Activated T-helper 1 cell treated with anti-CD3 and anti-CD28 coated beads, Interleukin-2, amount 50 U/mL, for 16 hours (primary cell): ENCODE measurements at places on chromosomes 11 and 22.

- DNase-seq, result no peak
Measured at GRCh38 chr11:130241713-130242112, 73.0 kb downstream of the ZBTB44 start.

- no peak for DNase-seq
Measured at GRCh38 chr11:64829536-64830251, 14.8 kb downstream of the CDC42BPG start.

DNA sequence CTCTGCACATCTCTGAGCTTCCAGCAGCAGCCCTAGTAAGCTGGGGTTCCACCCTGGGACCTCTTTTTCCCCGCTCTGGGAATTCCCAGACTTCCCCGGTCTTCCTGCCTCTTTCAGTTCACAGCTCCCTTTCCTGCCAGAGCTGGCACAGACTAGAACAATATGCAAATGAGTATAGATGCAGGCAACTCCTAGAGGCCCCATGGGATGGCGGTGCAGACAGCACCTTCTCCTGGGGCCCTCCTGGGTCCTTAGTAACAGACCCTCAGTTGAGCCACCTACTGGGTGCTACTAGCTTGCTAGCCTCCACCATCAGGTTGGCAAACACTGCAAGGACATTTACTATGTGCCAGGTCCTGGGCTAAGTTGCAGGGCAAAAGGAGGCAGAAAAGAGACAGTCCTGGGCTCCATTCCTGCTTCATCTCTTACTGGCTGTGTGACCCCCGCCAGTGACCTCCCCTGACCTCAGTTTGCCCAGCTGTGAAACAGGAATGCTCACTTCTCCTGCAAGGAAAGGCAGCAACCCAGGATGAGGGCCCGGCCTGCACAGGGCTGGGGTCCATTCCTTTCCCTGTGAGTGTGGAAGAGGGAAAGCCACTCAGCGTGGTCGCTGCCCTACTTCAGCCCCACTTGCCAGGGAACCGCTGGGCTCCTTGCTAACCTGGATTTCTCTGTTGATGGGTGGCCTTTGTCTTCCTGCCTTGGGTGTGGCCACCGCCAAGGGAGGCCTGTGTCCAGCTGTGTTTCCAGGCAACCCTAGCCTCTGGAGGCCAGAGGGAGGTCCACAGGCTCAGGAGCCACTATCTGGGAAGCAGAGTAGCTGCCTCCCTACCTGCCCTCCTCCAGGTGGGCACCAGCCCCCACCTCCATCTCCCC is 7.3 kb downstream of the RELT start:
- no peak for DNase-seq

GRCh38 chr11:134438542-134439537 is 26.8 kb upstream of the B3GAT1 start:
- DNase-seq, result no peak

- no peak for DNase-seq
Measured at GRCh38 chr22:46449974-46450745, 87.3 kb downstream of the CELSR1 start.

GRCh38 chr11:126139111-126140091 is 72.0 kb downstream of the RPUSD4 start:
- no peak for DNase-seq

- DNase-seq, result no peak
Measured at GRCh38 chr11:102783016-102783415, 2.6 kb upstream of the MMP10 start.

DNA sequence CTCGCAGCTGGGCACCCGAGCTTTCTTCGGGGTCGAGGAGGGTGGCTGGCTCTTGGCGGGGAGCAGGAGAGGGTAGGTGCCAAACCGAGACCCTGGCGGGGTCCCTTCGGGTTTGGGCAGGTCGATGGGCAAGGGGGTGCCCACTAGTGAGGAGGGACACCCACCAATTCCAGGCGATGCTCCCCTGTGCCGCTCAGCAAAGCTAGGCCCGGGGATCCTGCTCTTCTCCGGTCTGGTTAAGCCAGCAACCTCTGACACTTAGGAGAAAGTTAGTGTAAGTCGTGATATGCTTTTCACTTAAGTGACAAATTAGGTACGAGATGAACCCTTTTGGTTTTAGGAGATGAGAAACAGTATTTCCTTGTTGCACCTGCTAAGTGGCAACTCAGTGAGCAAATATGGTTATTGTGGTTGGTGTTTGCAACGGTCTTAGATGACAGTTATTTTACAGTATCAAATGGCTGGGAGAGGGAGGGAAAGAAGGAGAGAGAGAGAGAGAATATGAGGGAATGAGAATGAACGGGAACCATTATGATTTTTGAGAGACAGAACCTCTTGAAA is 565 bp downstream of the NUCB2 start:
- DNase-seq, result no peak

DNA sequence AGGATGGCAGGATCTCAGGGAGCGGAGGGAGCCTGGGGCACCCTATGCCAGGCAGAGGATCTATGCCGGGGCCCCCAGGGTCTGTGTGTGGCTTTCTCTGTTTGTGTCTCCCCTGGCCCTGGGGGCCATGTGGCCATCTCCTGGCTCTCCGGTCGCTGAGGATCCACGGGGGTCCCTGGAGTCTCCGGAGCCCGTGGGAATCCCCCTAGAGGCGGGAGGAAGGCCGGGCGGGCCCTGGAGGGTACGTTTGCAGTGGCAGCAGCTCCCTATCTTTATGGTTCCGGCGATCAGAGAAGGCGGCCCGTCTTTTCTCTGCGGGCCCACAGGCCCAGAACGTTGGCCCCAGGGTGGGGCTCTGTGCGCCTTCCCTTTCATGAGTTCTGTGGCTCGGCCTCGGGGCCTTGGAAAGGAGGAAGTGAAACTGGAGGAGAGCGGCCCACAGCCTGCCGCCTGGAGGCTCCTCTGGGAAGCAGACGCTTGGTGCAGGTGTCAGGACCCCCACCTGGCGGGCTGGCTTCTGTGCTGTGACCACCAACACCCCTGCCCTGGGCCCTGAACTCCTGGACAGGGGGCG is 82.1 kb downstream of the KCNQ1 start:
- peak; percentile 7 for DNase-seq
